ENCODE measurements at places on chromosomes 5 and 9.

DNA sequence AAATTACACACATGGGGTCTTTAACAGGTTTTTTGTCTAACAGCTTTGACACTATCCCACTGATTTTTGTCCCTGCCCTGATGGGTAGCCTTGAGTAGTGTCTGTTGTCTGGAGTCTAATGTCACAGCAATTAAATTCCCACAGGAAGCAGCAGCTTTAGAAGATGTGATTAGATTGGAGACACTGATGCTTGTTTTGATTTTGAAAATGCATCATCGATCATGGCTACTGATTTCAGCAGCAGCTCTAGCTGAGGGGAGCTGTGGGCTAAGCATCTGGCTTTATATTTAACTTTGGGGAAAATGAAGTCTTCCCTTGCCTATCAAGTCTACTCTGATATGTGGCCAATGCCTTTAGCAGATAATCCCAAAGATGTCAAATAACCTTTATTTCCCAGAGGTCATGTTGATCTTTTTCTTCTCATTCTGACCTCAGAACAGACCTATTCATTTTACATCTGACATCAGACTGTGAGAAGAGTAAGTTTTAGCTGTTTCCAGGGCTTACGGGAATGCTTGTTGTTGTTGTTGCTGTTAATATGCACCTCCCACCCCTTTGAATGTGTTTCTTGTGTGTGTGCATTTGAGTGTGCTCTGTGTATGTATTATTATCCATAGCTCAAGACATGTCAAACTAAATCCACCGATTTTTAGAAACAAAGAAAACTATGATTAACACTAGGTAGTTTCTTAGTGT lies 704.9 kb upstream of the NUDT12 start:
- no peak for DNase-seq

DNA sequence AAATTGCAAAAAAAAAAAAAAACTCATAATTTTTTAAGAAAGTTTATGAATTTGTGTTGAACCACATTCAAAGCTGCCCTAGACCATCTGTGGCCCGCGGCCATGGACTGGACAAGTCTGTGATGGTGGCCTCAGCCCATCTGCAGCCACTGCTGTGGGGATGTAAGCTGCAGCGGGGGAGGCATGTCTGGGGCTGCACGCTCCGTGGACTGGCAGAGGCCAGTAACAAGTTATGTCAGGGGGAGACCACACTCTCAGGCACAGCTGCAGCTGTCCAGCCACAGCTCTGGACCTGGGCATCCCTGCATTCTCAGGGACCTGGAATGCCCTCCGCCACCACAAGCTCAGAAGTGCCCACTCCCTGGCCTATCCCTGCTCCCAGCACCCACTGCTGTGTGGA lies 1272.3 kb upstream of the CDH9 start:
- no peak for DNase-seq

GRCh38 chr5:105956456-105957196 lies 1714.1 kb downstream of the EFNA5 start:
- DNase-seq = no peak

DNA sequence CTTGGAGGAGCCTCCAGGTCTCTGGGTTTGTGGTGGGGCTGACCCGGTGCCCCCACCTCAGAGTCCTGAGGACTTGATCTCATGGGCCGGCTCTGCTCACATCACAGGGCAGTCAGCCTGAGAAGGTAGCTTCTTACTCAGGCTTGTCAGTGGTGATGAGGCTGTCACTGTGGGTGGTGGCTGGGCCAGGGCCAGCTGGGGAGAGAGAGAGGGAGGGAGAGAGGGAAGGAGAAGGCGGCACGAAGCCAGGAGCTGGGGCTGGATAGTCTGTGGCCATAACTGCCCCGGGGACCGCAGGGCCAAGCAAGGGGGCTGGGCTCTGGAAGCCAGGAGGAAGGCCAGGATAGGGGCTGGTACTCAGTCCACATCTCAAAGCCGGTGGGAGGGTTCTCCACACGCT lies 6.5 kb downstream of the NTNG2 start:
- DNase-seq = no peak

DNA sequence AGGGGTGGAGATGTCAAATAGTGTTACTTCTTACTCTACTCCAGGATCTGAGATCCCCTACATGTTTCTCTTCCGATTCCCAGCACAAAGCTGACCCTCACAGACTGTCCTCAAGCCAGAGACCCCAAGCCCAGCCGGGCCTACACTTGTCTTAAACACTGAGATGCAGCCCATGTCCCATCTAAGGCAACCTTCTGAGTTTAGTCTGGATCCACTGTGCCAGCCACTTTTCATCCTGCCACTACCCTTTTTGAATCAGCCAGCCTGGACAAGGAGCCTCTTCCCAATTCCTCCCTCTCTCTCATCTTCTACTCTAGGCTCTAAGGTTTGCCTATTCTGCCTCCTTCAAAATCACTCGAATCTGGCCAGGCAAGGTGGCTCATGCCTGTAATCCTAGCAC lies 6.2 kb upstream of the MYORG start:
- no peak for DNase-seq

- DNase-seq = no peak
Measured at GRCh38 chr5:60297658-60298057, 402.3 kb downstream of the DEPDC1B start.

DNA sequence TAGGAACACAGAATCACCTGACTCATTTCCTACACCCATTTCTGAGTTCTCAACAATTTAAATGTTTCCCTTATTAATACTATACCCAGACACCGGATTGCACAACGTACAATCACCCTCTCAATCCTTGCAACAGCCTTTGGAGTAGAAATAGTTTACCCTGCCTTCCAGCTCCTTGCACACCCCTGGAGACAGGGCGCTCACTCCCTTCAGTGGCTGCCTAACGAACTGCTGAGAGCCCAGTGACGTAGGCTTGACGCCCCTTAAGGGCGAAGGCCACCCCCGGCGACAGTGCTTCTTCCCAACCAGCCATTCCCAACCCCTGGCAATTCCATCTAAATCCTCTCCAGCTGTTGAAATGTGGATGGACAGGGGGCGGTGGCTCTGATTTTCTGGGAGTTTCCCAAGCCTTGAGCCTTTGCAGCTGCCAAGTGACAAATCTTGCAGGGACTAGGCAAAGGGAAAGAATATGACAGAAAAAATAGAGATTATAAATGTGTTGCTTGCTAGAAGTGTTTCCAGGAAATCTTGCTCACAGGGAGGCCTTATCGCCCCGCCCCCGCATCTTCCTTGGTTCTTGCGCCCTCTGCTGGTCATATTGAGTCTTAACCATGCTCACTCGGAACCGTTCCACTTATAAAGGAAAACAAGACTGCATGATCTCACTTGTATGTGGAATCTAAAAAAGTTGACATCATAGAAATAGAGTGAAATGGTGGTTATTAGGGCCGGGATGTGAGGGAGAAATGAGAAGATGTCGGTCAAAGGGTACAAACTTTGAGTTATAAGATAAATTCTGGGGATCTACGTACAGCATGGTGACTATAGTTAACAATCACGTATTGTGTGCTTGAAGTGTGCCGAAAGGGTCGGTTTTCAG lies 7.6 kb upstream of the BARX1 start:
- DNase-seq = peak; percentile 71

DNA sequence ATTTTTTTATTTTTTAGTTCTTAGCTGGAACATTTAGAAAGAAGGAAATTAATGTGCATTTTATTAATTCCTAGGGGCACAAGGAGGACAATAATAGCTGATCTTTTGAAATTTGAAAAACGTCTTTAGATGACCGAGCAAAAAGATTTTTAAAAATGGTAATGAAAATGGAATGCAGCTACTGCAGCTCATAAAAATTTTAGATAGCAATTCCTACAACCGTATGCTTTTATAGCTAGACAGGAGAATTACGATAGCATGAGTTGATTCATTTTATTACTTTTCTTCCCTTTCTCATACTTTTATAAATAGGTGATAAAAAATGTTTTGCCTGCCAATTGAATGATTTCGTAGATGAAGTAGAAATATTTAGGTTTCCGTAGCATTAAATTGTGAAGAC lies 13.7 kb upstream of the RUFY1 start:
- no peak for DNase-seq

GRCh38 chr9:136429683-136430491 lies 9.8 kb downstream of the INPP5E start:
- DNase-seq = no peak

DNA sequence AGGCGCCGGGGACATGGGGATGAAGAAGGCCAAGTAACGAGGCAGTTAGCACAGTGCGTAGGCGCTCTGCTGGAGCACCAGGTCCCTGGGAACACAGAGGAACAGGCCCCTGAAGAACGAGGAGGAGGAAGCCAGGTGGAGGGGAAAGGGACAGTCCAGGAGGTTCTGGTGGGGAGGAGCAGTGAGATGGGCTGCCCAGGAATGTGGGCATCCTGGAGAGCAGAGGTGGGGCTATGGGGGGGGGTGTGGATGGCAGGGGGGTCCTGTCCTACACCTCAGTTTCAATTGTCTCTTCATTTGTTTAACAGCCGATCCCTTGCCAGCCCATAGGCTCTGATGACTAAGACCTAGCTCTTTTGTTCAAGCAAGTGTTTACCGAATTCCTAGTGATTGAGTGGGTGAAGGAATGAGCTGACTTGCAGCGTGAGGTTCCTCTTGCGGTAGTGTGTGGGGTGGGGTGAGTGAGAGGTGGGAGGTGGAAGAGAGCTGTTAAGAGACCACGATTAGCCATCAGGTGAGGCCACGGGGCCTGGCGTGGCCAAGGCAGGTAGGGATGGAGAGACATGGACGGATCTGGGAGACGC lies 8.4 kb upstream of the PHYHD1 start:
- peak; percentile 27 for DNase-seq
